ENCODE measurements at places on chromosomes 3 and 15.

GRCh38 chr15:88385078-88385700 lies 82.0 kb downstream of the MRPL46 start:
- DNase-seq, result no peak

- DNase-seq, result no peak
Observed at GRCh38 chr15:27764339-27764738, 334.8 kb downstream of the OCA2 start.

DNA sequence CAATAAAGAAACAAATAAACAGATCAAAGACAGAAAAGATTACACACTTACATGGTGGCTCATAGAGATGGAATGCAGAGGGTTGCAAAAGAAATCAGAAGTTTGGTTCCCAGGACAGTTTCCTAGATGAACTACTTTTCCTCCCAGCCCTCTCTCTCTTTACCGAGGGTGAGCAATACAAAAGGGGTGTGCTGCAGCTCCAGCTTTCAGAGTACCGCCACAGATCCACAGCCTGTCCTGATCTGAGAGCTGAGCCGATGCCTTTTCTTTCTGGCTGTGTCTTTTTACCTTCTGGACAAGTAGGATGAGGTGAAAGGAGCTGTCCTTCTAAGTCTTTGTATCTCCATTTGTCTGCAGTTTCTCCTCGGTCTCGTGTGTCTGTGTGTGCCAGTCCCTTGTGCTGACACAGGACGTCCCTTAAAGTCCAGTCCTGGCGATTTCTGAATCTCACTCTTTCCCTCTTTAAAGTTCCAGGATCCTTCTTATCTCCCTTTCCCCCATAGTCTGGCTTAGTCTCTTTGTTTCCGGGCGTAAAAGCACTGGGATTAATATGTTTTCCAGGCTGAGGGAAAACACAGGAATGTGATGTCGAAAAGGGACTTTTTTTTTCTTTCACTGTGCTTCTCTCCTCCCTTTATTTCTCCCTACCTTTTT lies 540 bp downstream of the CCDC80 start:
- DNase-seq, result peak; percentile 74

GRCh38 chr3:56884387-56884786 lies 82.6 kb upstream of the ARHGEF3 start:
- DNase-seq, result no peak

DNA sequence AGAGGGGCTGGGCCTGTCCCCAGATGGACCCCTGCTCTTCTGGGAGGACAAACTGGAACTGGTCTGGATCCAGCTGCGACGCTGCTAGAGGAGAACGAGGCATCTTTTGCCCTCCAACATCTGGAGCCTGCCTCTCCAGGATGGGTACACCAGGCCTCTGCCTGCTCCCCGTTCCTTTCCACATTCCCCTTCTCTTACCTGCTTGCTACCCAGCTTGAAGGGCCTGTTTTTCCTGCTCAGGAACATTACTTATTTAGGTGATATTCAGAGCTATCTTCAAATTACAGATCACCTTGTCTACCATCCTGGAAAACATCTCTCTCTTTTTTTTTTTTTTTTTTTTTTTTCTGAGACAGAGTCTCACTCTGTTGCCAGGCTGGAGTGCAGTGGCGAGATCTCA lies 64.0 kb downstream of the CHRD start:
- no peak for DNase-seq

- no peak for DNase-seq
Observed at GRCh38 chr3:139846729-139847128, 88.3 kb upstream of the CLSTN2 start.

DNA sequence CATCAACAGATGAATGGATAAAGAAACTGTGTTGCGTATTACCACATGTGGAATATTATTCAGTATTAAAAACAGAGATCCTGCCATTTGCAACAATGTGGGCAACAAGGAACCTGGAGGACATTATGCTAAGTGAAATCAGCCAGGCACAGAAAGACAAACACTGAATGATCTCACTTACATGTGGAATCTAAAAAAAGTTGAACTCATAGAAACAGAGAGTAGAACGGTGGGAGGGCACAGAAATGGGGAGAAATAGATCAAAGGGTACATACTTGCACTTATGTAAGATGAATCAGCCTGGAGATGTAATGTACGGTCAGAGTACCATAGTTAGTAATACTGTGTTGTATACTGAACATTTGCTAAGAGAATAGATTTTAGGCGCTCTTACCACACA lies 29.8 kb upstream of the MUC13 start:
- DNase-seq, result peak; percentile 75
